Right kidney (tissue), 9 donors: ENCODE measurements at places on chromosomes 1 and 21.

GRCh38 chr1:159161001-159161718 is 10.3 kb upstream of the CADM3 start:
- peak; percentile 22 for DNase-seq

DNA sequence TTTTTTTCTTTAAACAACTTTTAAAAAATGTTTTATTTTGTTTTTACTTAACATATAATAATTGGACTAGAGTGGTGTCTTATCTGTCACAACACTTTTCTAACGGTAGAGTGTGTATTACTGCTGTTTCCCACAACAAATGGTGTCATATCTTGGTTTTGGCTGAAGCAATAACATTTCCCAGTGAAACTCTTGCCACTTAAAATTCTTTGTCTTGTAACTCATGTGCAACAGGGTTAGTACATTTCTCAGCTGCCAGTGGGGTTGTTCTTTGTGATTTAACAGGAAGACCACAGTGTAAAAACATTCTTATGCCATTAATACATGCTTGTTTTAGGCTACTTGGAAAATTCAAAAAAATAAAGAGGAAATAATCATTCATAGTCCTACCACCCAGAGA is 43.5 kb downstream of the ALPL start:
- no peak for DNase-seq

DNA sequence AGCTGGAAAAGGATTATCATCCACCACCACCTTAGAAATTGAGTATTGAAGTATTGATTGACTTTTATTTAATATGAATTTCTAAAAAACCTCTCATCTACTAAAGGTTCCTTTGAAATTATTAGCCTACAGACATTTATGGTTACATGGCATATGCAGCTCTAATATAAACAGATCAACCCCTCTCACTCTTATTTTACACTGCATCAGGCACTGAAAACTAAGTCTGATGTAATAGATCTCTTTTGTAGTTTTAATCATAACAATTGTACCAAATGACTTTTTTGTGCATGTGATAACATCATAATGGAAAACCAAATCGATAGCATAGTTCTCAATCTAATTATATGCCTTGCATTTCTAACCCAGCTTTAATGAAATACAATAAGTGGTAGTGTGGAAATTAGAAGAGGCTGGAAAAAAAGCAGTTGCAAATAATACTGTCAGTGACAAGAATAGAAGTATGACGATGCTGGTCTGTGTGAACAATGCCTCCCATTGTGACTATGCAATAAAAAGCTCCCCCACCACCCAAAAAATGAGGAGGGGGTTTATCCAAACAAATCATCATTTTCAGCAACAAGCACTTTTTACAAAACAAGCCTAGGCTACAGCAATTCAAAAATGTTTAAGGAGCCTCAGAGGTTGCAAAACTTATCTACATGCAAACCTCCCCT is 426.5 kb upstream of the NFIA start:
- DNase-seq: no peak

DNA sequence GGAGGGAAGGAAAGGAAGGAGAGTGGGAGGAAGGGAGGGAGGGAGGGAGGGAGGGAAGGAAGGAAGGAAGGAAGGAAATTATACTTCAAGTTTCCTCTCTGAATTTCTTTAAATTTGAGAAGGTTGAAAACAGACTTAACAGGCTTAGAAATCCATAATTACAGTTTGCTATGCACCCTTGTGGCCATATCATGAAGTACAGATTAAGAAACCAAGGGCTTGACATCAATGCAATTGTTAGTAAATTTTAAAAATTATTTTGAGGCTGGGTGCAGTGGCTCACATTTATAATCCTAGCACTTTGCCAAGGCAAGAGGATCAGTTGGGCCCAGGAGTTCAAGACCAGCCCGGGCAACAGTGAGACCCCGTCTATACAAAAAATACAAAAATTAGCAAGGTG is 14.4 kb downstream of the ANP32E start:
- no peak for DNase-seq

GRCh38 chr1:186865253-186865652 is 36.5 kb downstream of the PLA2G4A start:
- DNase-seq: no peak

DNA sequence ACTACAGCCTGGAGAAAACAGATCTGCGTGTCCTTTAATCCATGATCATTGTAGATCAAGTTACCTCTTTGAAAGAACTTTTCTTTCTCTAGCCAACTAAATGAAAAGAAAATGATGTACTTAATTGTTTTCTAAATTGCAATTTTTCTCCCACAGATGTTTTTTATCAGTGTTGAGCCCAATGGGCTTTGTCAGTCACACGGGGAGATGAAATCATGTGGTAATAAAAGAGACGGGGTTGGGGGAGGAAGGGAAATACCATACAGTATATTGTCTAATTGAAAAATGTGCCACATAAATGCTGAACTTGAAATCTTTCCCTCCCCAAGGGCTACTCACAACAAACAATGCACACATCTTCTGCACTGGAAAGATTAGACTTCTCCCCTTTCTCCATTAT is 58.4 kb downstream of the NTMT2 start:
- no peak for DNase-seq

- DNase-seq: no peak
These were observed 5.0 kb downstream of the PALMD start for GRCh38 chr1:99650773-99651437.

GRCh38 chr1:5955479-5955977 is 36.7 kb downstream of the NPHP4 start:
- no peak for DNase-seq

DNA sequence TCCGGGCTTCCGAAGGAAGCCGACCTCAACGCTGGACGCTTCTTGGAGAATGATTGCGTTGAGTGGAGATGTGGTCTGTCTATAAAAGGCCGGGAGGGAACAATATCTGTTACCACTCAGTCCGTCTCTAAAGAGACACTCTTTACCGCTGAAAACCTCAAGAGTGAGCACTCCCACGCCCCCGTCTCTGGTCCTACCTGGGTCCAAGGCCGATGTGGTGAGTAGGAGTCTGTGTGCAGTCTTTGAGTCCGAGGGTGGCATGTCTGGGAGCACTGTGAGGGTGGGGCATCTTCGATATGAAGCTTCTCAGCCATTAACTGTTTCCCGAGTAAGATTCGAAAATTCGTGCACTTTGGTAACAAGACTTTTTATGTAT is 576 bp downstream of the ZFP69 start:
- no peak for DNase-seq

GRCh38 chr1:87329051-87329525 is 408 bp downstream of the LMO4 start:
- peak; percentile 51 for DNase-seq
